ENCODE measurements at places on chromosomes 6 and 20. TPM values are rescaled to one million over a fixed set of nuclear protein-coding genes. Genes with fewer than 3 reads are reported as not detected.

Gene VNN1
- 0.24 TPM for polyA plus RNA-seq

DNA sequence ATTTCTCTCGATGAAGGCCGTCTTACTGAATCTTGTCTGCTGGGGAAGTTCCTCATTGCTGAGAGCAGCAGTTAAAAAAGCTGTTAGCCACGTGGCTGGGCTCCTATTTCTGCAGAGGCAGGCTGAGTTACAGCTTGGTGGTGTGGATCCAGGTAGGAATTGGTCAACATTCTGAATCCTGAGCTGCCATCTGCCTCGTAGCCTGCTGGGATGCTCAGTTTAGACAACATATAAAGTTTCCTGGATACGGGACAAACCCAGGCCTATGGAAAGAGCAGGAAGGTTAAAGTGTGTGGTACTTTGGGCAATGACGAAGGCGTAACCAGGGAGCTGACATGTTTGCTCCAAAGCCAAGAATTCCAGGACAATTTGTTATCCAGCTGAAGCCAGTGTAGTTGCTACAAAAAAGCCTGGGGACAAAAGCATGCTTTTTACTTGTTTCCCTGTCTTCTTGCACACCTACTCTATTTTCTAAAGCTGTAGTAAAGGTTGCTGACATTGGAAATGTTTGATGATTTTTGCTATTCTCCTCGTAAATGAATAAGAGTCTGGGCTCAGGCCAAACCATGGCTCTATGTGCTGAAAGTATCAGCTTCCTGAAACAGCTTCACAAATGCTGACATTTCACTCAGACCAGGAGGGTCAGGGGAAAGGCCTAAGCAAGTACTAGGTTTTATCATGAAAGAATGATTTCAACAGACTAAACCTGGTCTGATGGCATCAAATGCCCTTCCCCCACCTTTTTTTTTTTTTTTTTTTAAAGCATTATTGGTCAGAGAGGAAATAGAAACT, 12.4 kb upstream of the MYLK2 start:
- DNase-seq = no peak

GRCh38 chr20:44572551-44573500, 9.6 kb upstream of the PKIG start:
- DNase-seq = peak; percentile 90

Gene KHDC1L
- polyA plus RNA-seq = 0.35 TPM

DNA sequence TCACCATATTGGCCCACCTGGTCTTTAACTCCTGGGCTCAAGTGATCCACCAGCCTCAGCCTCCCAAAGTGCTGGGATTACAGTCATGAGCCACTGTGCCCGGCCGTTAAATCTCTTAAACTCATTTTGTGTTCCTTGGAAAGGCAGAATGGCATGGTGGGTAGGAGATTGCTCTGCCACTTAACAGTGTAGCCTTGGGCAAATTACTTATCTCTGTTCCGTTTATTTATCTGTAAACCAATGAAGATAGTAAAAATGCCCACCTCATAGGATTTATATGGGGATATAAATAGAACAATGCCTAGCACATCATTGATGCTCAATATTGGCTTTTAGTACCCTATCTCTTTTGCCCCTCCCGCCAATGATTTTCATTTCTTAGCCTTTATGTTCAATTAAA, 7.2 kb upstream of the PIM1 start:
- DNase-seq = no peak

Gene TRIM15
- not detected for polyA plus RNA-seq

Gene OPRL1
- polyA plus RNA-seq = 1.0 TPM
